ENCODE measurements at places on chromosomes 12 and 14.

DNA sequence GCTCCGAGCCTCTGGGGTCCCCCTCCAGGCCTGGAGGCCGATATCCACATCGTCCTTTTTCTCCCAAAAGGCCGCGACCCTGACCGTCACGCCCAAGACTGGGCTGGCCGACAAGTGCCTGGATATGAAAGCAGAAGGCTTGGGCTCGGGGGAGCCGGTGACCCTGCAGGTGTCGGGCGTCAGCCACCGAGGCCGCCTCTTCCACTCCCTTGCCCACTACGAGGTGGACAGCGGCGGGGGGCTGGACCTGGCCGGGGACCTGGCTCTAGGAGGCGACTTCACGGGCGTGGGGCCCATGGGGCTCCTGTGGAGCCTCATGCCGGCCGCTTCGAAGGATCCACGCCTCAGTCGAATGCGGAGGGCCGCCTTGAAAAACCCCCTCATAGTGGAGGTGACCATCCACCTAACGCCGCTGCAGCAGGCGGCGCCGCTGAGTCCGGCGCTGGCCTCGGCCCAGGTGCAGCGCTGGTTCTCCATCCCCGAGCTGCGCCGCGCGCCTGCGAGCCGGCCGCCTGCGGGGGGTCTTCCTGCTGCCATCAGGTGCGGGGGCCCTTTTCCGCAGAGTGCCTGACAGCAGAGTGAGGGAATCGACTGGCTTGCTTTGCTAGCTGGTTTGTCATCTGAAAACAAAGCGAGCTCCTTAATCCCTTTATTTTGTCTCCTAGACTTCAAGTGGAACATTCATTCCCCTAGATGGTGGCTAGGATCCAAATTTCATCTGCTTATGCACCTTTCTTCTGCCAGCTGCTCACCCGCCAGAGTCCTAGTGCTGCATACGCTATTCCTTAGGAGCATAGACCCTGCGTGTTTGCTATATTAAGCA is 10.6 kb upstream of the DNAL1 start:
- peak; percentile 81 for DNase-seq

DNA sequence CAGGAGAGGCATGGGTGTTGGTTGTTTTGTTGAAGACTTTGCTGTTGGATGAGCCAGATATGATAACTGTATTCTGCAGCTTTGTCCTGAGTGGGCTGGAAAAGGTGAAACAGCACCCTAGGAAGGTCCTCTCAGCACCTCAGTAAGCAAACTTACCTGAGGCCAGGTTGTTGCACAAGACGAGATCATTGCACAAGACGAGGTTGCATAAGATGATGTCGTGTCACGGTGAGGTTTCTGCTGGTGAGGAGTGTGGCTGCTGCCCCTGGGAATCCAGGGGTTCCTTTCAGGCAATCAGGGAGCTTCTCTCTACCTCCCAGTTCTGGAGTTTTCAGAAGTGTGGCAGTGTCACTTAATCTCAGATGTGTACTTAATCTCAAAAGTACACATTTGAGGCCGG is 85.6 kb downstream of the GLT1D1 start:
- no peak for DNase-seq

- DNase-seq: no peak
Measured at GRCh38 chr14:101505236-101505970, 55.9 kb upstream of the DIO3 start.

DNA sequence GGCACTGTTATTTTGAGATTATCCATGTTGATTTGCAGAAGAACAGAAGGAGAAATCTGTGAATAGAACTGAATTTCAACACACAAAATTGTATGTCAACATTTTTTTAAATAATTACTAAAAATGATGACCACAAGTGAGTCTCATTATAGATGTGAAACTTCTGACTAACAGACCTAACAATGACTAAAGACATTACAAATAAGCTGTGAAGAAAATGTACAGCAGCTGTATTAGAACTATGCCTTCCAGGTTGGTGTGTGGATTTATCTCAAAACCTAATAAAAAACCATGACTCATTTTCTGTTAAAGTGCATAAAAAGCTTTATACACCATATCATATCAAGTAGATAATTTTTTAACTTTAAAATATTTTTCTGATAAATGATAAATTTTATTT is 22.5 kb upstream of the FOXG1 start:
- DNase-seq: no peak

DNA sequence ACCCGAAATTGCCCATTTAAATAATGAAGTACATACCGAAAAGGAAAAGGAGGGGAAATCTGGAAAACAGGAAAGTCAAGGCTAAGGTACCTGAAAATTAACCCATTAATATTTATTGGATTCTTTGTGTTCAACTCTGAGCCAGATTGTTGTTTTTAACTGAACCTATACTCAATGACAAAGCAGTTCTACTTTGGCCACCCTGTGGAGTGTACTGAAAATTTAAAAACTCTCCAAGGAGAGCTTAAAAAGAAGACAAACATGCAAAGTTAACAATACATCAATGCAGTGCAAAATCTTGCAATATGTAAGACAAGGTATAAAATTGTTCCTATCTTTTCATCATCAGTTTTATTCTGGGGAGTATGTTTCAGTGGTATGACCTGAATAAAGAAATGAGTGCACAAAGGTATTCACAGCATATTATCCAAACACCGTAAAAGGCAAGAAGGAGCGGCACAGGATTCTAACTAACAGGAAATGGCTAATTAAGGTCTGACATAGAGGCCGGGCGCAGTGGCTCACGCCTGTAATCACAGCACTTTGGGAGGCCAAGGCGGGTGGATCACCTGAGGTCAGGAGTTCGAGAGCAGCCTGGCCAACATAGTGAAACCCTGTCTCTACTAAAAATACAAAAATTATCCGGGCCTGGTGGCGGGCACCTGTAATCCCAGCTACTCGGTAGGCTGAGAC is 1.7 kb downstream of the USP44 start:
- DNase-seq: no peak

GRCh38 chr14:70804556-70805162 is 4.7 kb downstream of the MAP3K9 start:
- DNase-seq: no peak

- DNase-seq: no peak
Measured at GRCh38 chr14:53103636-53104340, 49.3 kb downstream of the DDHD1 start.

GRCh38 chr12:19402211-19402610 is 37.1 kb upstream of the AEBP2 start:
- no peak for DNase-seq

DNA sequence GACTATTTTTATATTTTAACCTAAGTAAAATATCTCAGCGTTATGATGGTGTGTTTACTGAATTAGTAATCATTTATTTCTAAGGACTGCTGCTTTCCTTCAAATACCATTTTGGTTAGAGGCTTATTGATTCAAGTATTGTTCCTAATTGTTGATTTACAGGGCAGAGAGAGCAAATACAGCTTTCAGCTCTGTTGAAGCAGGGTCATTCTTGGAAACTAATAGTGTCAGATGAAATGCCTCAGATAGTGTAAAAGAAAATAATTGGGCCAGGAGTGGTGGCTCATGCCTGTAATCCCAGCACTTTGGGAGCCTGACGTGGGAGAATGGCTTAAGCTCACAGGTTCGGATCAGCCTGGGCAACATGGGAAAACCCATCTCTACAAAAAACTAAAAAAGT is 249.3 kb downstream of the FUT8 start:
- DNase-seq: peak; percentile 18
